ENCODE measurements at places on chromosomes 11 and 22. TPM values are rescaled to one million over a fixed set of nuclear protein-coding genes. Genes with fewer than 3 reads are reported as not detected.

KCNJ11 gene
- 1.6 TPM for total RNA-seq

FAR1 gene
- total RNA-seq, result 67.4 TPM

- H3K4me1 ChIP-seq, result peaks cover 44% of the 10 kb centered on the region
- H3K27me3 ChIP-seq, result no peaks in the 10 kb centered on the region
- peaks cover 26% of the 10 kb centered on the region for H3K36me3 ChIP-seq
- H3K4me3 ChIP-seq, result no peak overlapping the region
- DNase-seq, result no peak
- no peak overlapping the region for H3K27ac ChIP-seq
These were observed 8.1 kb downstream of the ZFP91 start for GRCh38 chr11:58586998-58587397.

SLC17A6 gene
- total RNA-seq, result not detected

DNA sequence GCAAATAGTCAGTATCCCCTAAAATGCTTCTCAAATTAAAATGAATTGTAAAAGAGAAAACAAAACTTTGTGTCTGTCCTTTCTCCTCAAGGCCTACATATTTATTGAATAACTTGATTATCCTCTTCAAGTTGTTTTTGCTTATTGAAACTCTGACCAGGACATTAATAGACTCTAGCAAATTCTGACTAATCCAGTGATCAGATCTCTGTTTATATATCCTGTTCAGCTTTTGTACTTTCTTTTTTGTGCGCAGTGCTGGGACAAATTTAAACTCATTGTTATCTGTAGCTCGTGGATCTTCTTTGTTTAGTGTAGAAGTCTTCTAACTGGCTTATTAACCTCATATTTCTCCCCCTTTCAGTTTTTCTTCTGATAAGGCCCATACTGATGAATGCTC, 139.9 kb upstream of the SORL1-AS1 start:
- peaks cover 23% of the 10 kb centered on the region for H3K4me1 ChIP-seq
- H3K36me3 ChIP-seq, result peaks cover 44% of the 10 kb centered on the region
- H3K27ac ChIP-seq, result no peak overlapping the region
- H3K27me3 ChIP-seq, result no peaks in the 10 kb centered on the region
- DNase-seq, result no peak
- no peak overlapping the region for H3K4me3 ChIP-seq

SYT8 gene
- not detected for total RNA-seq

DNA sequence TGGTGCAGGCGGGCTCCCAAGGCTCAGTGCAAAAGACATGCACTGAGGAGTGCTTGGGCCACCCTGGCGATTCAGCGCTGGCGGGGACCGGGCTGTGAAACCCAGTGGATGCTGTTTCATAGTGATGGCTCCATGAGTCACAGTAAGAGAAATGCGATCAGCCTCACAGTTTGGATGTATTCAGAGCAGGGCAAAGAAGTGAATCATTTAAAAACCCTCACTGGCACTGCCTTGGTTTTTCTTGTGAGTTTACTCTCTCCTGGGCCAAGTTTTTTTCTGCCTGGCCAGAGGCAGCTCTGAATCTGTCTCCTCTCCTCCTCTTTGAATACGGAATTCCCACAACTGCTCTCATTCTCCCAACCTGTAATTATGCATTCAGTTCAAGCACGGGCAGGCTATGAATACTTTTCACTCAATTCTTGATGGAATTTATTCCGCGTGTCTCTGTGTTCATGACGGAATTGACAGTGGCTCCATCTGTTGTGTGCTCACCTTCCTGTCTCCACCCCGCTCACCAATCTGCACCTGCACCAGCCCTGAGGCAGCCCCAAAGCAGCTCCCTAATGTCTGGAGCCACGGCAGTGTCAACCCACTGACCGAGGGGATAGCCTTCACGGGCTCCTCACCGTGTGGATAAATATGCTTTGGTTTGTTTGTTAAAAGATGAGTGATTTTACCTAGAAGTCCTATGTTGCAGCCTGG, 14.9 kb downstream of the ADAMTS8 start:
- DNase-seq, result no peak
- no peak overlapping the region for H3K27ac ChIP-seq
- no peaks in the 10 kb centered on the region for H3K4me1 ChIP-seq
- no peaks in the 10 kb centered on the region for H3K36me3 ChIP-seq
- H3K4me3 ChIP-seq, result no peak overlapping the region

- no peak overlapping the region for H3K27ac ChIP-seq
- no peak for DNase-seq
- H3K4me3 ChIP-seq, result no peak overlapping the region
- H3K4me1 ChIP-seq, result peaks cover 17% of the 10 kb centered on the region
- no peaks in the 10 kb centered on the region for H3K27me3 ChIP-seq
These were observed 61.7 kb downstream of the LARGE2 start for GRCh38 chr11:45984192-45984591.

GRCh38 chr11:111088847-111089355, 156.6 kb upstream of the POU2AF2 start:
- H3K27me3 ChIP-seq, result peaks cover 19% of the 10 kb centered on the region
- H3K4me1 ChIP-seq, result no peaks in the 10 kb centered on the region
- no peaks in the 10 kb centered on the region for H3K36me3 ChIP-seq

Data from activated T-helper 1 cell treated with anti-CD3 and anti-CD28 coated beads, Interleukin-12 subunit alpha, Interleukin-12 subunit beta, Interleukin-2, Interleukin-4 antibody, amounts not matched to agents 30 ng/mL and 10 ng/mL and 1 ng/mL, durations not matched to agents 14 hours and 24 hours and 36 hours (primary cell).